ENCODE measurements at places on chromosomes 6 and 20.

DNA sequence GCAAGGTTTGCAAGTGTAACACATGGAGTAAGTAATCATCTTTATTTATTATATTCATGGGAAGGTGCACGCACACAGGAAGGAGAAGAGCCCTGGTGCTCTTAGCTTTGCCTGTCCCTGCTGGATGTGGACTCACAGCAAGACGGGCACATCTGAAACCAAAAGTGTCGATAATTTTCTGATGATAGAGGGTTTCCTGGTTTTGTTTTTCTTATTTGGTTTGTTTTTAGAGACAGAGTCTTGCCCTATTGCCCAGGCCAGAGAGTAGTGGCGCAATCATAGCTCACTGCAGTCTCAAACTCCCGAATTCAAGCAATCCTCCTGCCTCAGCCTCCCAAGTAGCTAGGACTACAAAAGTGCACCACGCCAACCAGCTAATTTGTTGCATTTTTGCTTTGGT is 7.8 kb upstream of the KHDC1L start:
- DNase-seq: no peak

- no peak for DNase-seq
Measured at GRCh38 chr6:4017834-4018170, 61.1 kb downstream of the FAM217A start.

DNA sequence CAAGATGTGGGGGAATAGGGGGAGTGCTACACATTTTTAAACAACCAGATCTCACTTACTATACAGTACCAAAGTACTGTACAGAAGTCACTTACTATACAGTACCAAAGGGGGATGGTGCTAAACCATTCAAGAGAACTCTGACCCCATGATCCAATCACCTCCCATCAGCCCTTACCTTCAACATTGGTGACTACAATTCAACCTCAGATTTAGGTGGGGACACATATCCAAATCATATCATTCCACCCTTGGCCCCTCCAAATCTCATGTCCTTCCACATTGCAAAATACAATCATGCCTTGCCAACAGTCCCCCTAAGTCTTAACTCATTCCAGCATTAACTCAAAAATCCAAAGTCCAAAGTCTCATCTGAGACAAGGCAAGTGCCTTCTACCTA is 49.9 kb upstream of the CD2AP start:
- DNase-seq: no peak

DNA sequence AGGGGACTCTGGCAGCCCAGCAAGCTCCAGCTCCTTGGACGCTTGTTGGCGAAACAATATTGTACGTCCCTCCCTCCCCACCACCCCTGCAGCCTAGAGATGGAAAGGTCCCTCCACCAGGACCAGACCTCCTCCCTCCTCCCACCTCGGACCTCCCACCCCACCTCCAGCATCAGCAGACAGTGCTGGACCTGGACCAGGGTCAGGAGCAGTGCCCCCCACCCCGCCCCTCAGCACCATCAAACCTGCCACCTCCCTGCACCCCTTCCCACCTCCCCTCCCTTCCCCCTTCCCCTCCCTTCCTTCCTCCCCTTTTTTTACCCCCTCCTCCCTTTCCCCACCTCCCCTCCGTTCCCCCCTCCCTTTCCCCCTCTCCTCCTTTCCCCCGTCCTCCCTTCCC is 98.4 kb downstream of the TAF4 start:
- DNase-seq: no peak
